ENCODE measurements at places on chromosomes 3 and 15.

DNA sequence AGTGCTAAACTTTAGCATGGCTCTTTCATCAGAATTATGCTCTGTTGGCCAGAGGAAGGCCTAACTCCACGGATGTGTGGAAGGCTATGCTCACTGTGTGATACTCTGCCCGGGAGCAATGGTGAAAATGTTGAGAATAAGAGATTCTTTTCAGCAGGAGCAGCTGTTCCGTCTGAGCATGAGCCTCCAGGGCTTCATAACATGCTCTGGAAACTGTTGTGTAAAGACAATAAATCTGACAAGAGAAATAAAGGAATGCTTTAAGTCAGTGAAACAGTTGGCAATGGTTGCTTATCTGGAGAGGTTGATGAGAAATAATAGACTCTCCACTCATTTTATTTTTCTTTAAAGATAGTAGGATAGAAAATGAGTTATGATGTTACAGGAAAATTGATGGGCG is 269.8 kb downstream of the DIPK2A start:
- DNase-seq = no peak

GRCh38 chr3:66622756-66623457 is 122.1 kb upstream of the LRIG1 start:
- no peak for DNase-seq

GRCh38 chr15:42032376-42033213 is 11.8 kb upstream of the PLA2G4E start:
- DNase-seq = no peak

- no peak for DNase-seq
Measured at GRCh38 chr15:62403164-62403809, 238.2 kb upstream of the C2CD4B start.

DNA sequence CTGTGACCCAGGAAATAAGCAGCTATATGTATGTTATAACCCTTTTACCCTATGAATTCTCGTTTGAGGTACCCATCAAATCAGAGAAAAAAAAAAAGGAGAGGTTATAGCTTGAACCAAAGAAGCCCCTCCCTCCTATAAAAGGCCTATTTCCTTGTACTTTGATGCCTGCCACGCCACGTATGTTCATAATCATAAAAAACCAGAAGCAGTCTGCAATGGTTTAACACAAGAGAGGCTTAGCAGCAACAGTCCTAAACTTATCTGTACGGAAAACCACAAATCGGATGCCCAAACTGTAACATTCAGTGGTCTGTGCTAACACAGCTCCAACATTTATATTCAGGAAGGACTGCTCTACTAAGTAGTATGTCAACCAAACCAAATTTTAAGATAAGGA is 21.2 kb downstream of the CCR8 start:
- no peak for DNase-seq

DNA sequence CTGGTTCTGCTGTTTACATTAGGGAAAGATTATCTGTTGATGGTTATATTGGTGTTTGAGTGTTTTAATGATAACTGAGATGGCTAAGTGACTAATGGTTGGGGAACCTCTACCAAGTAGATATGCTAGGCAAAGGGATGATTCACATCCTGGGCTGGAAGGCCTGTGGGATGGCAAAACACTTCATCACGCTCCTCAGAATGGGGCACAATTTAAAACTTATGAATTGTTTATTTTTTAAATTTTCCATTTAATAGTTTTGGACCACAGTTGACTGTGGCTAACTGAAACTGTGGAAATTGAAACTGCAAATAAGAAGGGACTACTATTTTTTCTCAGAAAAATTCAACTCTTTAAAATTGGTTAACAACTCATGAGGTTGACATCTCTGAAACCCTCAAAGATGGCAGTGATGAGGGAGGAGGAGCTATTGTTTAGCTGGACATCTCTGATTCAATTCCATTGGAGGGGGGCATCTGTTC is 100.5 kb upstream of the ZBED2 start:
- DNase-seq = no peak

DNA sequence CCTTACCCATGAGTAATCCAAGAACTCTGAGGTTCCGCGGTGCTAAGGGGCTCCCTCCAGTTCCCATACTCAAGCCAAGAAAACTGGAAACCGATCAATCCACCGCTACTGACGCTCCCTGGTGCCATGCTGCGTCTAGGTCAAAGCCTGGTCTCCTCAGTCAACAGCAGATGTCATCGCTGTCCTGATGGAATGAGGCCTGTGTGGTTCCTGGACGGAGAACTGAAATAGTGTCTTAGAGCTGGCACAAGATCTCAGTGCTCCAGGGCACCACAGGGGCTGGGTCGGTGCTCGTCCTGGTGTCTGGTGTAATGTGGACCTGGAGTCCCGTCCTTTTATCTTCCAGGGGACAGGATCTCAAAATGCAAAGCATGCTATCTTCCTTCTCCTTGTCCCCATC is 373.9 kb upstream of the CFAP20DC start:
- DNase-seq = no peak

GRCh38 chr3:117548600-117548999 is 839.0 kb downstream of the TUSC7 start:
- no peak for DNase-seq

- DNase-seq = peak; percentile 20
Measured at GRCh38 chr3:42025370-42026138, 63.7 kb upstream of the ULK4 start.

DNA sequence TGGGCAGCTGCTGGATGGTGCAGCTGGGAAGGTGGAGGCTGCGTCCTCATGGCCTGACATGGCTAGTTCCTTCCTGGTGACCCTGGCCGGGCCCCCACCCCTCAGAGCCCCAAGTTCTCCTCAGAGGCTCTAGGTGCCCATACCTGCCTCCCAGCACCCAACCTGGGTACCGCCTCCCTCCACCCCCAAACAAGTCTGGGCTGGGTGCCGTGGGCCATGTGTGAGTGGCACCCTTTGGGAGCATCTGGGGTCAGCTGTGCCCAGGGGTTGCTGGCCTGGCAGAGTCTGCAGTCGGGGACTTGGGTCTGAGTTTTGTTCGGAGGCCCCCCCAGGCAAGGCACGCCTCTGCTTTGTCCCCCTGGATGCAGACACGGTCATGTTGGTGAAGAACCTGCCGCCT is 10.5 kb downstream of the PLXNA1 start:
- DNase-seq = no peak

GRCh38 chr15:101201411-101202174 is 50.3 kb downstream of the CHSY1 start:
- peak; percentile 65 for DNase-seq

DNA sequence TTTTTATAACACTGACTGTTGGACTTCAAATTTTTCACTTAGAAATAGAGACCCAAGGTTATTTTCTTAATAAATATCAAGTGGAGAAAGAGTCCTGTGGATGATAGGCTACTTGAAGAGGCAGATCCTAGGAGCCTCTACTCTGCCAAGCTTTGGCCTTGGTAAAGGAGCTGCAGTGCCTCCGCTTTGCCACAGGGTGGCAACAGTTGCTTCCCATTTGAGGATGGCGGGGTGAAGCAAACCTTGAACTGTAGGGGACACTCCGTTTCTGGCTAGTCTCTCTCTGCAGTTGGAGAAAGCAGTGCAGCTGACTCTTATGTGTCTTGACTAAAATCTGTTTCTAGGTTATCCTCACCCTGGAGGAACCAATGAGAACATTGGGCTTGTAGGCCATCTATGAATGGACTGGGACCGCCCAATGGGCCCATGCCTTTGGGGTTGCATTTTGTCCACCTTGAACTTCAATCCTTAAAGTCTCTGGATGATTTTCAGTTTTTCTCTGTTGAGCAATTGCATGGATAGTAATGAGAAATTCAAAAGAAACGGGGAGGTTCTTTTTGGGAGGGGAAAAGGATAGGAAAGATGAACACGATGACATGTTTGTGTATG is 9.8 kb downstream of the SCG5 start:
- peak; percentile 53 for DNase-seq

DNA sequence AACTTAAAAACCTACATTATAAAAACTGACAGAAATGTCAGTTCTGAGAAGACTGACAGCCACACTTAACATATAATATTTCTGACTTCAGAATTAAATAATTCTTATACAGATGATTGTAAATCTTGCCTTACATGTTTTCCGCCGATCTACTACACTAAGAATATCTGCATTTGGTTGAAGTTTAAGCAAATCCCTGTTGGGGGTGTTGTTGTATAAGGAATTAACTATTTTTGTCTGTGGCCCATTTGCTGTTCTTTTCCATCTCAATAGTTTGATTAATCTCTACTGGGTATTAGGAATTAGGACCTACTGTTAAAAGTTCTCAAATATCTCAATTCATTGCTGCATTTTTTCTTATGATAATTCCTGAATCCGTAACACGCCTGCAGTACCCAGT is 838.3 kb upstream of the ROBO1 start:
- no peak for DNase-seq

GRCh38 chr3:37922721-37923568 is 61.3 kb downstream of the CTDSPL start:
- DNase-seq = no peak

DNA sequence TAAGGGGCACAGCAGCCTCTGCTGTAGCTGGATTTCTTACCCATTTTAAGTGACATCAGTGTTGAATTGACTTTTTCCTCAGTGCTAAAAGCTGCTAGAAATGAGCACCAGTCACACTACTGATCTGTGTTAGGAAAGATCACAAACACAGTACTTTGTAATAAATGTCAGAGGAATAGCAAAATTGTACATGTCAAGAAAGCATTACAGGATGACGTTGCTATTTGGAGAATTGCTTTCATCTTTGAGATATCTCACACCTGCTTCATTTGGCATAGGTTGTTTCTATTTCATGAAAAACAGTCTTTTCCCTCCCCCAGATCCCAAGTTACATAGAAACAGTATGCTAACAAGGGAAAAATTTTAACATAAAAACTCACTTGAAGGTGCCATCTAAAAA is 77.8 kb downstream of the SLC25A26 start:
- DNase-seq = no peak

GRCh38 chr15:101213570-101213969 is 38.3 kb downstream of the CHSY1 start:
- DNase-seq = no peak

All from NCI-H460 (cell line).